Prostate gland (tissue), 2 donors: ENCODE measurements at places on chromosomes 3 and 15.

- DNase-seq, result peak; percentile 44
These were observed 17.7 kb downstream of the CRTAP start for GRCh38 chr3:33131331-33132018.

DNA sequence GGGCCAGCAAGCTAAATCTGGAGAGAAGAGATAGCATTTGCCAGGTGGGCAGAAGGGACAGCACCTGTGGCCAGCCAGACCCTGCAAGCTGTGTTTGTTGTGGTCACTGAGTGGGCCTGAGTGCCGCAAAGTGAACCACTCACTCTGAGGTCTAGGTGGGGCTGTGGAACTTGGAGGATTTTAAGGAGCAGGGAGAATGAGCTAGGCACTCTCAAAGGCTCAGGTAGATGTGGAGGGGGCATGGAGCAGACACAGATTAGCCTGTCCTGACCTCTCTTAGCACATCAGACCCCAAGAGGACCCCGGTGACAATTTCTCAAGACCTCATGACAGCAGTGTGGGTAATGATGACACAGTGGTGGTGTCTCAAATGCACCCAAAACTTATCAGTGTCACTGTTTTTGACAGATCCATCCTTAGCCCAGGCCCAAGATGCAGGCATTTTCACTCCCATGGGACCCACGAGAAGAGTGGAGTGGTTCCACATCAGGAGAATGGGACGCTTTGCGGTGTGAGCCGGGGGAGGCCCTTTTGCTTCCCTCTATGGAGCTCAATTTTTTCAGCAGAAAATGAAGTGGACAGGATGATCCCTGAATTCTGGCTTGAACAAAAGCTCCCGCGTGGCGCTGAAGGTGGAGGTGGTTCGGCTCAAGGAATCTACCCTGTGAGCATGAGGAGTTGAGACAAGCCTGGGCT is 43.8 kb upstream of the TLE3 start:
- DNase-seq, result no peak

DNA sequence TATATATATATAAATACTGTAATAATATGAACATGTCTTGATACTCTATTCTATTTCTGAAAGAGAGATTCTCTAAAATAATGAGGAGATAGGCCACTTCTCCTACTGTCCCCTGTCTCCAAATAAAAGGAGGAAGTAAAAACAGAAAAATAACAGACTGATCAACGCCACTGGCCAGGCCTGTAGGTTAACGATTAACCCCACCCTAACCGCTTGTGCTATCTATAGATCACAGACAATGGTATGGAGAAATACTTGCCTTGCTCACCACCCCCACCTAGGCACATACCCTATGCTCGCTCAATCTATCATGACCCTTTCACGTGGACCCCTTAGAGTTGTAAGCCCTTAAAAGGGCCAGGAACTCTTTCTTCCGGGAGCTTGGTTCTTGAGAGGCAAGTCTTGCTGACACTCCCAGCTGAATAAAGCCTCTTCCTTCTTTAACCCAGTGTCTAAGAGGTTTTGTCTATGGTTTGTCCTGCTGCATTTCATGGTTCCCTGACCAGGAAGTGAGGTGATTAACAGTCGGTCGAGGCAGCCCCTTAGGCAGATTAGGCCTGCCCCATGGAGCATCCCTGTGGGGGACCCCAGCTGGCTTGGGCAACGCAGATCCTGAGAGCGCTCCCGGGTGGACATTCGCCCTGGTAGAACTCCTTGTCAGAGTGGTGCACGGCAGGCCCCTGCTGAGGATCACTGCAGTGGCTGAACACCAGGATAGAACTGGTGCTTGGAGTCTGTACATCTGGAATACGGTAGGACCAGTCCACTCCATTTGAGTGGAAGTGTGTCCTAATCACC is 521.8 kb upstream of the CNTN3 start:
- DNase-seq, result no peak

DNA sequence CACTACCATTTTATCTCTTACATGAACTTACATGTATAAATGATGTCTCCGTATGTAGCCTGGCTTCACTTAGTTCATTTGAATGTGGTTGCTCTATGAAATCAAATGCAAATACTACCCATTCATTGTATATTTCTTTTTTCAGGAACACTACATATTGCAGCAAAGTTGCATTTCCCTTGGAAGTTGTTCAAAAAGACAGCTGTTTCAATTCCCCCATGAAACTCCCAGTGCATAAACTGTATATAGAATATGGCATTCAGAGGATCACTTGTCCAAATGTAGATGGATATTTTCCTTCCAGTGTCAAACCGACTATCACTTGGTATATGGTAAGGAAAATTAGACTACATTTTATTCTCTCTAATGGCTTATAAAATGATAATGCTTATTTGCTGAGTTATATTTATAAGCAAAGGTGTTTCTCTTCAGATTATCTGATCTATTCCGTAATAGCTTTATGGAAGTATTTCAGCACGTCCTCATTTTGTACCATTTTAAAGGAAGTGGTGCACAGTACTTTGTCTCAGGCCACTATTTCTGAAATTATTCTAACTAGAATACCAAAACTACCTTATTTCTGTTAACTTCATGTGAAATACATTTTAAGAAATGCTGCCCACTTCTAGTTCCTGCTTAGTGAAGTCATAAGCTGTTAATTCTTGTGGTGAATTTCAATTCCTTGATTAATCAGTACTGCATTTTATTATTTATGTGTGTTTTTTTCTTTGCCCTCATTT is 95.1 kb downstream of the IL1RAP start:
- no peak for DNase-seq

- no peak for DNase-seq
These were observed 11.9 kb downstream of the CISH start for GRCh38 chr3:50599716-50600118.

GRCh38 chr3:129035360-129036221 is 25.0 kb upstream of the GP9 start:
- DNase-seq, result no peak

DNA sequence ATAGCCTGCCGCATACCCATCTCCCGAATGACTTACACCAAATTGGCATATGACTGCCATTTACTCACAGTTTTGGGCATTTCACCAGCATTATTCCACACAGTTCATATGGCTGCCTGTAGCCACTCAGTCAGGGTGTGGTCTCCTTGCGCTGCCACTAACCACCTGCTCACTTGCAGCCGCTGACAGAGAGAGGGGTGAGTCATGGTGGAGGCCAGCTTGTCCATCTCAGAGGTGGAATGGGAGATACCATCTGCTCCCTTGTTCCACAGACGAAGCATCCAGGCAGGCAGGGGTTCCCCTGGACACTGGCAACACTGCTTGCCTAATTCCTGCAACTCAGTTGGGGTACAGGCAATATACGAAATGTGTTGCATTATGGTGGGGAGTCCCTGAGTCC is 15.6 kb downstream of the CCRL2 start:
- DNase-seq, result no peak

GRCh38 chr3:183131735-183132134 is 30.8 kb downstream of the LAMP3 start:
- no peak for DNase-seq

- DNase-seq, result no peak
These were observed 8.8 kb upstream of the DNAJA4 start for GRCh38 chr15:78255421-78256043.

- DNase-seq, result no peak
These were observed 23.9 kb downstream of the DPH6 start for GRCh38 chr15:35522061-35522460.

DNA sequence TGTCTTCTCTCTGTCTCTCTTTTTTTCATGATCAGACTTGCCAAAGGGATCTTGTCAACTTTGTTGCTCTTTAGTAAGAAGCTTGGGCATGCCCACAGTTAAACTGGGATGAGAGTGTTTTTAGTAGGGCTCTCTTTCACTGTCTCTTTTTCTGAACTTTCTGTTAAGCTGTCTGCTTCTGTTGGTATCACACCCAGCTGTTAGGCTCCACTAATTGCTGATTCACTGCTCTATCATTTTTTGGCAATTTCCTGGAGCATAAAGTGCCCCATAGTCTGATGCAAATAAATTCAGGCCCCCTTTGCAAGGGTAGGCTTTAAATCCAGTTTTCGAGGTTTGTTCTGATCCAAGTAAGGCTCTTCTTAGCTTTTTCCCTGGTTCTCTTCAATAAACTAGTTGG is 360.4 kb upstream of the ADAMTS9 start:
- DNase-seq, result no peak
